ENCODE measurements at places on chromosomes 5 and 9.

GRCh38 chr5:106014262-106014661 is 1656.5 kb downstream of the EFNA5 start:
- no peak for DNase-seq

- no peak for DNase-seq
These were observed 37.1 kb downstream of the CAMK2A start for GRCh38 chr5:150252489-150252888.

- peak; percentile 10 for DNase-seq
These were observed 130.9 kb downstream of the CCDC192 start for GRCh38 chr5:127834094-127834531.

DNA sequence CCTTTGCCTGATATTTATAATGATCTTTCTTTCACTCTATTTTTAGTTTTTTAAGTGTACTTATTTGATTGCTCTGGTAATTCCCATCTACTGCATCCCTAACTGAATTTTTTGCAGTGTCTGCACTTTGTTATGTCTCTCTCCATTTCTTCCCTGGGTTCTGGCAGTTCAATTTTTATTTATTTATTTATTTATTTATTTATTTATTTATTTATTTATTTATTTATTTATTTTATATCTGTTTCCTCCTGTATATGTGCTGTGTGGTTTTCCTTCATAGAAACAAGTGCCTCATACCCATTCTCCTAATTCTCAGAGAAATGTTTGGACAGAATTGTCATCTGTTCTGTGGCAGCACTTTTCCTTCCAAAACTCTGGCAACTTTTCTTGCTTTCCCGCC is 2370.8 kb upstream of the WWC1 start:
- DNase-seq, result no peak

DNA sequence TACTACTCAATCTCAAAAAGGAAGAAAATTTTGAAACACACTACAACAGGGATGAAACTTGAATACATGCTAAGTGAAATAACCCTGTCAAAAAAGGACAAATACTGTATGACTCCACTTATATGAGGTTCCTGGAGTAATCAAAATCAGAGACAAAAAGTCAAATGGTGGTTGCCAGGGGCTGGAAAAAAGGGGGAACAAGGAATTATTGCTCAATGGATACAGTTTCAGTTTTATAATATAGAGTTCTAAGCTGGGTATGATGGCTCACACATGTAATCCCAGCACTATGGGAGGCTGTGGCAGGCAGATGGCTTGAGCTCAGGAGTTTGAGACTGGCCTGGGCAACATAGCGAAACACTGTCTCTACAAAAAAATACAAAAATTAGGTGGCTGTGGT is 29.0 kb downstream of the ETF1 start:
- no peak for DNase-seq

DNA sequence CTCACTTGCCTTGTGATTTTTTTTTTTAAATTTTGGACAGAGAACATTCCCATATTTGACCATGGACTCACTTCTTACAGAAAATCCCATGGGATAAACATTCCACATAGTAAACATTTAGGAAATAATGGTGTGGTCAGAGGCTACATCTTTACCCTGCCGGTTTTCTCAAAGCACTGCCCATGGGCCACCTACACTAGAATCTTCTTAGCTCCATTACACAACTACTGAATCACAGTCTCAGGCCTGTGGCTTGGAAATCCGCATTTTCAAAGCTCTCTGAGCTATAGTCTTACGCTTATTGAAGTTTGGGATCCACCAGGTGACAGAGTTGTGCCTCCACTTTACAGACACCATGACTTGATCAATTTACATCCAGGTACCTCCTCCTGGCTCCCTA is 39.4 kb downstream of the ALG2 start:
- DNase-seq, result no peak

DNA sequence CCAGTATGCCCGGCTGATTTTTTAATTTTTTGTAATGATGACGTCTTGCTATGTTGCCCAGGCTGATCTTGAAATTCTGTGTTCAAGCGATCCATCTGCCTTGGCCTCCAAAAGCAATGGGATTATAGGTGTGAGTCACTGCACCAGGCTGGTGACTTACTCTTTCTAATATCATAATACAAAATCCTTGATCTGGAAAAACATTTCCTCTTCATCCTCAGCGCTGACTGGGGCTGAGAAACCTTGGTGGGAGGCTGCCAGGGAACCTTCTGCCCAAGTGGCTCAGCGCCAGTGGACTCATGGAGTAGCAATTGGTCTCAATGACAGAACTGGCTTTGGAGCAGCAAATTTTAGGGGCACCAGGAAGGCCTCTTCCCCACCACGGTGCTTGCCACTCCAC is 17.5 kb upstream of the SEMA4D start:
- no peak for DNase-seq

DNA sequence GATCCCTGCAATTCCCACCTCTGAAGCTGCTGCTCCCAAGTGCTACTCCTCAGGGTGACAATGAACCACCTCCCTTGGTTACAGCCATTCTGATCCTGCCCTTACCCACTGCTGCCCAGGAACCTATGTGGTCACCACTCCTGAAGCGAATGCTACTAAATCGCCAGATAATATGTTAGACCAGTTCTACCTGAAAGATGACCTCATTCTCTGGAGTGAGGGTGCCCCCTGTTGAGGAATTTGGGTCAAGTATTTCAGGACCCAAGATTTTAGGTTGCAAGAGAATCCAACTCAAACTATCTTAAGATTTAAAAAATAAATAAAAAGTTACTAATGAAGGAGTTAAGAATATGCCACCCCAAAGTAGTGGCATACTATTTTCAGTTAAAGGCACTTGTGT is 5.8 kb upstream of the SNAPC3 start:
- DNase-seq, result peak; percentile 36

GRCh38 chr5:160469156-160470144 is 47.8 kb downstream of the PTTG1 start:
- no peak for DNase-seq

GRCh38 chr9:112187404-112187803 is 12.3 kb upstream of the SUSD1 start:
- peak; percentile 15 for DNase-seq

GRCh38 chr9:90189306-90189705 is 453.3 kb downstream of the DIRAS2 start:
- no peak for DNase-seq

Data from DMS53 (cell line).